ENCODE measurements at places on chromosomes 7 and 10. TPM values are rescaled to one million over a fixed set of nuclear protein-coding genes. Genes with fewer than 3 reads are reported as not detected.

Gene PON3
- total RNA-seq: 0.20 TPM

DNA sequence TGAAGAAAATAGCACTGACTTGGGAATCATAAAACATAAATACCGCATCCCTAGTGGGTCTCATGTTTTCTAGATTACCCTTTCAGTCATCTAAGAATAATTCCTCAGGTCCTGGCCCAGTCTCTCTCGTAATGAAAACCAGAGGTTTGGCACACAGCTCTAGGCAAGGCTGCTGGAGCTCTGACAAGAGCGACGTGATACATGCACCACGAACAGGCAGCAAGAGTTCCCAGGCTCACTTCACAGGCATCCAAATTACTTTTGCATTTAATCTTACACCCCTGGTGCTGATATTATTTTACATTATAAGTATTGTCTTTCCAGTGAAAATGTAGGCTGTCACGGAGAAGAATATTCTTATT, 105.2 kb downstream of the THSD7A start:
- no peak for DNase-seq

Gene HHEX
- total RNA-seq: 50.5 TPM

DNA sequence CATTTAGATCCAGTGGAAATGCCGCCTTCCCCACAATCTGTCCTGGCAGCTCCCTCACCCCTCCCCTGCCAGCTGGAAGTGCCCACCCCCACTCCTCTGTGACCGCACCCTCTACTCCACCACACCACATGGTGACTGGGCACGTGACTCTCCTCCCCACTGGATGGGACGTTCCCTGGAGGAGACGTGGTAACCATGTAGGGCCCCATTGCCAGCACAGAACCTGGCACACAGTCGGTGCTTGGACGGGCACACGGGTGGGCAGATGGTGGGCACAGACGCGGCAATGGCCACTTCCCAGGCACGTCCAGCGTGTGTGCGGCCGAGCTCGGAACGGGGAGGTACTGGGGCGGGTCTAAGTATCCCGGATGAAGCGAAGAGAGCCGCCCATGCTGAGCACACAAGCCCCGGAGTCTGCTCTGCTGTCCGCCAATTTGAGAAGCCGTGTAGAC, 245.6 kb downstream of the MAD1L1 start:
- no peak for DNase-seq
